Type B pancreatic cell (in vitro differentiated cells): ENCODE measurements at places on chromosomes 2 and 18. TPM values are rescaled to one million over a fixed set of nuclear protein-coding genes. Genes with fewer than 3 reads are reported as not detected.

GRCh38 chr2:38409156-38410102 is 32.4 kb upstream of the ATL2 start:
- H3K36me3 ChIP-seq, result peaks cover 4% of the 10 kb centered on the region
- no peak for DNase-seq
- H3K4me3 ChIP-seq, result no peak overlapping the region
- peak overlapping the region; percentile 43 for H3K27ac ChIP-seq

DNA sequence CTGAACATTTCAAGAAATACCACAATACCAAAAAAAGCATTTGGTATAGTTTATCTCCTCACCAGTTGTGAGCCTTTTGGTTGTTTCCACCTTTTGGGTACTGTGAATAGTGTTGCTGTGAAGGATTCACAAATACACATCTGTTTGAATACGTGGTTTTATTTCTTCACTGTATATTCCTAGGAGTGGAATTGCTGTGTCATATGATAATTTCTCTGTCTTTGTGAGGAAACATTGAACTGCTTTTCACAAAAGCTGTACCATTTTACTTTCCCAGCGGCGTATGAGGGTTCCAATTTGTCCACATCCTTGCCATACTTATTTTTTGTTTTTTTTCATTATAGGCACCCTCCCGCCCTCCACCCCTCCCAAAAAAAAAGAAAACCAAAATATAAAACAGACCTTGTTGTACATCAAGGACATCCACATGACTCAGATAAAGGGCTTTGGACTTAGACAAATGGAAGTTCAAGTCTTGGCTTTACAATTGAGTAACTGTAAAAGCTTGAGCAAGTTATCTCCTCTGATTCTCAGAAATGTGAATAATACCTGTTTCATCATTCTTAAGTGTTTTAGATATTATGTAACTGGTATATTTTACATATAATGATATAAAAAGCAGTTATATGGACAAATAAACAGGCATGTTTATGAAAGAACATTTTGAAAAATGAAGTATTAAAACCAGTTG is 19.0 kb downstream of the UBE2E3 start:
- H3K4me1 ChIP-seq, result peaks cover 5% of the 10 kb centered on the region
- H3K36me3 ChIP-seq, result peaks cover 15% of the 10 kb centered on the region

DNA sequence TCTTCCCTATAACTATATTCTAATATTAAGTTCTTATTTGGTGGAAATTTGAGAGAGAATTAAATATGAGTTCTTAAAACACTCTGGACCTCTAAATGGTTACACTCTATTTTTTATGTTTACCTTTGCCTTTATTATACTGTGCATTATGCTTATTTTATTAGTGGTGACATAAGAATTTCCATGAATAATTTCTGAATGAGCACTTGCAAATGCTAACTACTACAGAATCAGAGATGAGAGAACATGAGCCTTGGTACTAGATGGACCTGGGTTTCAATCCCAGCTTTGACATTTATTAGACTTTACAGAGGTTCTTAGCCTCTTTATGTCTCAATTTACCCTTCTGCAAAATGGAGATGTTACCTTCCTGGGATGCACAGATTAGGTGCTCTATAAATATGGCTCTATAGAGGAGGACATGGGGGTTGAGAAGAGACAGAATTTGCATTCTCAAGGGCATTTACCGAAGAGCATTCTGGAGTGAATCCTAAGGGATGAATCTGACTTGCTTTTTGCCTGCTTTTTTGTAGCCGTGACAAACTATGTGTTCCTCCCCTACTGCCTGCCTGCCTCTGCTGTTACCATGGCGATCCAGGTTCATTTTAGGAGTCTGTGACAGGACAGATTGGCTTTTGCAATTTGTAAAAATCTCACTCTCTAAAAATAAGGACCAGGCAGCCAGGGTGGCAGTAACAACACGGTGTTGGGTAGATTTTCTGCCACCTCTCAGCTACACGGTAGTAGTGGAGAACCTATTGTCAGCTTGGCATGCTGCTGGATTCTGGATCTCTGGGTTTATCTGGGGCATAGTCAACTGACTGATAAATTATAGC is 20.7 kb upstream of the CNRIP1 start:
- peaks cover 21% of the 10 kb centered on the region for H3K27me3 ChIP-seq
- H3K4me3 ChIP-seq, result no peak overlapping the region
- H3K27ac ChIP-seq, result no peak overlapping the region
- no peak for DNase-seq

- H3K4me3 ChIP-seq, result no peak overlapping the region
- no peak for DNase-seq
- no peaks in the 10 kb centered on the region for H3K27me3 ChIP-seq
- H3K36me3 ChIP-seq, result no peaks in the 10 kb centered on the region
Observed at GRCh38 chr2:30823452-30823851, 16.2 kb upstream of the CAPN13 start.

GRCh38 chr2:70460333-70460732 is 93.3 kb downstream of the TGFA start:
- H3K4me1 ChIP-seq, result peaks cover 5% of the 10 kb centered on the region
- no peak overlapping the region for H3K4me3 ChIP-seq
- H3K36me3 ChIP-seq, result no peaks in the 10 kb centered on the region
- H3K27ac ChIP-seq, result no peak overlapping the region
- DNase-seq, result no peak

DNA sequence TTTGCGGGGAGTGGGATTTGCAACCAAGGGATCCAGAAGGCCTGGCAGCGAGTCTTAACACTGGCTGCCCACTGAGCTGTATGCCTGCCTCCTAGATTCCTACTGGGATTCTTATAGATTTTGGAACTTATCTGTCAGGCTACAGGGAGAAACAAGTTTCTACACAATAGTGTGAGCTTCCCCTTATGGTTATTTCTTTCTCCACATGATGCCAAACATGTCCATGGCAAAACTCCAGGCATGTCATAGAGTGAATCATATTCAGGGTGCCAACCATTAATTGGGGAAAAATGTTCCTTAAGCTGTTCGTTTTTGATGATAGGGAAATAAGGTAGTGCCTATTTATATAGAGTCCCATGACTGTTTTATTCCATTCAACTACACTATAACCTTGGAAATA is 1185.2 kb upstream of the CELF4 start:
- H3K4me3 ChIP-seq, result no peak overlapping the region
- peaks cover 3% of the 10 kb centered on the region for H3K27me3 ChIP-seq
- H3K4me1 ChIP-seq, result peaks cover 17% of the 10 kb centered on the region
- no peak overlapping the region for H3K27ac ChIP-seq
- no peaks in the 10 kb centered on the region for H3K36me3 ChIP-seq

- no peak for DNase-seq
- H3K4me3 ChIP-seq, result no peak overlapping the region
- no peaks in the 10 kb centered on the region for H3K36me3 ChIP-seq
- no peak overlapping the region for H3K27ac ChIP-seq
- H3K27me3 ChIP-seq, result no peaks in the 10 kb centered on the region
- peaks cover 14% of the 10 kb centered on the region for H3K4me1 ChIP-seq
Observed at GRCh38 chr2:239111401-239112100, 263.7 kb downstream of the TWIST2 start.

- H3K36me3 ChIP-seq, result no peaks in the 10 kb centered on the region
- no peak overlapping the region for H3K4me3 ChIP-seq
- H3K27me3 ChIP-seq, result no peaks in the 10 kb centered on the region
Observed at GRCh38 chr2:118146315-118147283, 58.3 kb downstream of the INSIG2 start.

TRAPPC8 gene
- 43.6 and 45.6 TPM in 2 replicates for total RNA-seq

- no peaks in the 10 kb centered on the region for H3K36me3 ChIP-seq
- peaks cover 8% of the 10 kb centered on the region for H3K4me1 ChIP-seq
- no peak for DNase-seq
- peaks cover 80% of the 10 kb centered on the region for H3K27me3 ChIP-seq
- H3K27ac ChIP-seq, result no peak overlapping the region
Observed at GRCh38 chr18:79796016-79796415, 1.7 kb upstream of the KCNG2 start.

GRCh38 chr2:98121149-98121548 is 34.2 kb downstream of the VWA3B start:
- H3K27me3 ChIP-seq, result peaks cover 38% of the 10 kb centered on the region
- DNase-seq, result no peak
- H3K4me1 ChIP-seq, result peaks cover 22% of the 10 kb centered on the region
- H3K4me3 ChIP-seq, result no peak overlapping the region

ZAP70 gene
- total RNA-seq, result 1.2 and 2.5 TPM in 2 replicates

DNA sequence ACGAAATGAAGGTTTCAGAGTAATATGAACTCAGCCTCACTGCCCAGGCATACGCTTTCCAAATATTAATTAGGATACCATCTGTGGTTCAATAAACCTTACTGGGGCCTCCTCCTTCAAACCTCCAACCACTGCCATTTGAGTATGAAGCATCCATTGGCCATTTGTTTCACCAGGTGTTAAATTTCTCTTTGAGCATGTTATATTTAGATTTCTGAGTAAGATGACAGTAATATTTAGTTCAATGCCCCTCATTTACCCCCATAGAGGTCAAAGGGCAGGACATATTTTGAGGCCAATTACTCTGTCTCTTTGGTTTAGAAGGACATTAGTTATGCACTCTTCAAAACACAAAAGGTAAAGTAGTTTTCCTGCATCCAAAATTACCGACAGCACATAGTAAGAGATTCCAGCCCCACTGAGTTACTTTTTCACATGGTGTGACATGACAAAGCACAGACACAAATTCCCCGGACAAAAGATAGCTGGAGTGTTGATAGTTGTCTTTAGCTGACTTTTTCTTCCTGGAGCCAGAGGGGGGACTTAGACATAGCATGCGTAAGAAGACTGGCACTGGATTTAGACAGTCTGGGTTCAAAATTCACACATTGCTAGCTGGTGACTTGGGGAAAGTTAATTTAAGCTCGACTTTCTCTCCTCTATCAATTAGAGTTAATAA is 33.1 kb upstream of the LNPK start:
- DNase-seq, result no peak
- peaks cover 22% of the 10 kb centered on the region for H3K27me3 ChIP-seq
- no peak overlapping the region for H3K4me3 ChIP-seq
- no peak overlapping the region for H3K27ac ChIP-seq
- no peaks in the 10 kb centered on the region for H3K36me3 ChIP-seq

- no peak overlapping the region for H3K27ac ChIP-seq
- no peak for DNase-seq
- no peak overlapping the region for H3K4me3 ChIP-seq
- H3K4me1 ChIP-seq, result no peaks in the 10 kb centered on the region
- H3K36me3 ChIP-seq, result no peaks in the 10 kb centered on the region
Observed at GRCh38 chr2:104140361-104140760, 713.6 kb upstream of the POU3F3 start.

ACTR2 gene
- 188 and 222 TPM in 2 replicates for total RNA-seq

DNA sequence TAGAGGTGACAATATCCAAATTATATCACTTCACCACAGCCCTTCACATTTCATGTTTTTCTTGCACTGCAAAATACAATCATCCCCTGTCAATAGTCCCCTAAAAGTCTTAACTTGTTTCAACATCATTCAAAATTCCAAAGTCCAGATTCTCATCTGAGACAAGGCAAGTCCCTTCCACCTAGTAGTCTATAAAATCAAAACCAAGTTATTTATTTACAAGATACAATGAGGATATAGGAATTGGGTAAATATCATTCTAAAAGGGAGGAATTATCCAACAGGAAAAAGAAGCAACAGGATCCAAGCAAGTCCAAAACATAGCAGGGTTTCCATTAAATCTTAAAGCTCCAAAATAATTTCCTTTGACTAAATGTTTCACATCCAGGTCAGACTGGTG is 1076.1 kb upstream of the TMEFF2 start:
- DNase-seq, result no peak
- H3K27ac ChIP-seq, result no peak overlapping the region
- no peaks in the 10 kb centered on the region for H3K27me3 ChIP-seq
- H3K4me3 ChIP-seq, result no peak overlapping the region
- no peaks in the 10 kb centered on the region for H3K4me1 ChIP-seq

DNA sequence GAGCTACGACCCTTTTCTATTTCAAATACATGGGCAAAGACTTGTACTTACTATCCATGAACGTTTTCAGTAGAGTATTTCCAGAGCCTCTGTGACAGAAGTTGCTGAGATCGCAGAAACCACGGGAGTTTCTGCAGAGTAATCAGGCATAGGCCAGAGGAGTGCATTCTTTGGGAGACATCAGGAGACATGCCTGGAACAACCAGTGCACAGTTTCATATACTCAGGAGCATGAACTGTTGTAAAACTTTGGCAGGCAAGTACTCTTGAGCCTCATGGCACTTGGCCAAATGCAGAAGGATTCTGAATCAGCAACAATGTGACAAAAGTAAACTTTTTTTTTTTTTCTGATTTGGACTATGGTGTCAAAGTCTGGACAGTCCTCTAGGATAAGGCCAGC is 307.1 kb downstream of the GRB14 start:
- no peak overlapping the region for H3K4me3 ChIP-seq
- no peaks in the 10 kb centered on the region for H3K27me3 ChIP-seq
- no peak for DNase-seq
- H3K36me3 ChIP-seq, result no peaks in the 10 kb centered on the region

ST8SIA5 gene
- total RNA-seq, result 0.94 and 1.9 TPM in 2 replicates

DNA sequence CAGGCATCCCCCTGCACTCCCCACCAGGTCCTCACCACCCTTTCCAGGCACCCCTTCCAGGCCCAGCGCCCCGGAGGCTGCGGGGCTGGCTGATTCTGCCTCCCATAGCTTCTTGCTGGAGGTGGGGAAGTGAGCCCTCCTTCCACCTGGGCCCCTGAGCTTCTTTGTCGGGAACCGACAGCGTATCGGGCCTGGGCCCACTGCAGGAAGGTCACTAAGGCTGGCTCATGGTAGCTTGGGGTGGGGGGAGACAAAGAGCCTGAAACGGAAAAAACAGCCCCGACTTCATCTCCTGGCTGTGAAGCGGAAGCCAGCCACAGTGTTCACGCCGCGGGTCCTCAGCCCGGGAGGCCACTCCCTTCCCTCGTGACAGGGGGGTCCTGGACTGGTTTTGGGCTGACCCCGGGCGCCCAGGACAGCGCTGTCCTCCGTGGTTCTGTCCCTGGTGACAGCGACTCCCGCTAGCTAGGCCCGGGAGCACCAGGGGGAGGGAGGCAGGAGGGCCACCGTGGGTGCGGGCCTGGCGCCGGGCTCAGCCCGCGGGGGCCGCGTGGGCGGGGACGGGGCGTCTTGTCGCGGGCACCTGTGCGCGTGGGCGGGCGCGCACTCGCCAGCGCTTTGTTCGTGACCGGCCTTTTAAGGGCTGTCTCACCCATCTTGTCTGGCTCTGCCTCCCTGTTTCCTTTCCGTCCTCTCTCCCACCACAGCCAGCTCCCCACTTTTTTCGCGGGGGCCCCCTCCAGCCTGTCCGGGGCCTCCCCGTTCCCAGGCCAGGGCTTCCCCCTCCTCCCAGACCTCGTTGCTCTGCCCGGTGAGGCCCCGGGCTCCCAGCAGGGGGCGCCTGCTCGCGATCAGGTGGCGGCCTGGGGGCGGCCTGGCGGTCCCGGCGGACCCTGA is 64.9 kb downstream of the DNMT3A start:
- H3K36me3 ChIP-seq, result peaks cover 23% of the 10 kb centered on the region
- H3K4me3 ChIP-seq, result no peak overlapping the region
- H3K4me1 ChIP-seq, result peaks cover 34% of the 10 kb centered on the region
- no peak overlapping the region for H3K27ac ChIP-seq
- no peak for DNase-seq

LIPG gene
- total RNA-seq, result 16.9 and 22.7 TPM in 2 replicates

GRCh38 chr2:71546275-71546638 is 92.9 kb downstream of the DYSF start:
- H3K27me3 ChIP-seq, result peaks cover 29% of the 10 kb centered on the region
- H3K36me3 ChIP-seq, result no peaks in the 10 kb centered on the region
- H3K4me1 ChIP-seq, result peaks cover 9% of the 10 kb centered on the region
- H3K4me3 ChIP-seq, result no peak overlapping the region

OTOS gene
- not detected in 2 replicates for total RNA-seq

- no peaks in the 10 kb centered on the region for H3K4me1 ChIP-seq
- H3K36me3 ChIP-seq, result peaks cover 11% of the 10 kb centered on the region
Observed at GRCh38 chr2:113734185-113734584, 22.3 kb downstream of the SLC35F5 start.

HJURP gene
- total RNA-seq, result 16.7 and 42.1 TPM in 2 replicates
